ENCODE measurements at places on chromosomes 16 and 17. TPM values are rescaled to one million over a fixed set of nuclear protein-coding genes. Genes with fewer than 3 reads are reported as not detected.

VAC14 gene
- 36.2 TPM for polyA plus RNA-seq

GAS7 gene
- polyA plus RNA-seq: 17.9 TPM

DNA sequence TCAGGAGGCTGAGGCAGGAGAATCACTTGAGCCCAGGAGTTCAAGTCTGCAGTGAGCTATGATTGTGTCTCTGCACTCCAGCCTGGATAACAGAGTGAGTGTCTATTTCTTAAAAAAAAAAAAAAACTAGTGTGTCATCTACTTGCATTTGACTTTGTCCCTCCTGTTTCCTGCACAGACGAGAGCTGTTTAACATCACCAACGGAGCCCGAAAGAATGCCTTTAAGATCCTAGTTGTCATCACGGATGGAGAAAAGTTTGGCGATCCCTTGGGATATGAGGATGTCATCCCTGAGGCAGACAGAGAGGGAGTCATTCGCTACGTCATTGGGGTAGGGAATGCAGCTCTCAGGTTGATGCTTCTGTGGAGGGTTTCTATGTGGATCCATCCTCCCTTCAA, 13.4 kb downstream of the ITGAM start:
- no peak overlapping the region for H3K4me3 ChIP-seq
- no peaks in the 10 kb centered on the region for H3K27me3 ChIP-seq
- no peaks in the 10 kb centered on the region for H3K36me3 ChIP-seq
- no peak overlapping the region for H3K27ac ChIP-seq

NFAT5 gene
- polyA plus RNA-seq: 1.6 TPM

DNA sequence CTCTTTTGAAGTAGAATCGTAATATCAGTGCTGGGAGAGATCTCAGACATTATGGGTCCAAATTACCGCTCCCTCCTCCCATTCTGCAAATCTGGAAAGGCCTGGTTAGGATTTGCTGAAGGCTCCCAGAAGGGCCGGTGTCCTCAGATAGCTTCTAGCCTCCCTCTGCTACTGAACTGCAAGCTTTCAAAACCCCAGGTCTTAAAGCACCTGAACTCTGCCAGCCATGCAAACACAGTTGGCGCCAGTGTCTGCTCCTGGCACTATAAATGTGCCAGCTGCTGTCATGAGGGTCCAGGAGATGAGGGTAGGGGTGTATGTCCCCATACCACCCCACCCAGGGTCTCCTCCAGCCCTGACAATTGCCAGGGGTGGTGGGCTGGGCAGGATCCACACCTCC, 24.2 kb downstream of the SLC5A10 start:
- peaks cover 6% of the 10 kb centered on the region for H3K36me3 ChIP-seq
- no peaks in the 10 kb centered on the region for H3K27me3 ChIP-seq
- H3K27ac ChIP-seq: no peak overlapping the region

KRTAP1-1 gene
- not detected for polyA plus RNA-seq

GRCh38 chr17:65467156-65467555, 94.3 kb downstream of the AXIN2 start:
- H3K4me1 ChIP-seq: no peaks in the 10 kb centered on the region
- no peaks in the 10 kb centered on the region for H3K36me3 ChIP-seq
- H3K27ac ChIP-seq: no peak overlapping the region
- H3K27me3 ChIP-seq: no peaks in the 10 kb centered on the region
- no peak for DNase-seq

- no peaks in the 10 kb centered on the region for H3K36me3 ChIP-seq
- DNase-seq: no peak
- no peaks in the 10 kb centered on the region for H3K4me1 ChIP-seq
- H3K27me3 ChIP-seq: no peaks in the 10 kb centered on the region
Observed at GRCh38 chr17:56217921-56218320, 64.6 kb downstream of the ANKFN1 start.

ARL5C gene
- polyA plus RNA-seq: not detected

- H3K4me1 ChIP-seq: no peaks in the 10 kb centered on the region
- no peak overlapping the region for H3K4me3 ChIP-seq
- no peaks in the 10 kb centered on the region for H3K36me3 ChIP-seq
- H3K27me3 ChIP-seq: no peaks in the 10 kb centered on the region
Observed at GRCh38 chr16:66344533-66345145, 21.9 kb upstream of the CDH5 start.

- no peaks in the 10 kb centered on the region for H3K27me3 ChIP-seq
- H3K4me1 ChIP-seq: no peaks in the 10 kb centered on the region
- DNase-seq: no peak
Observed at GRCh38 chr17:64171041-64171440, 41.1 kb upstream of the ERN1 start.

MYL4 gene
- not detected for polyA plus RNA-seq

GRCh38 chr17:17358866-17359265, 55.7 kb downstream of the NT5M start:
- DNase-seq: no peak
- H3K36me3 ChIP-seq: no peaks in the 10 kb centered on the region
- H3K27ac ChIP-seq: no peak overlapping the region
- H3K4me3 ChIP-seq: no peak overlapping the region
- H3K27me3 ChIP-seq: no peaks in the 10 kb centered on the region
